Stimulated activated CD8-positive, alpha-beta memory T cell treated with anti-CD3 and anti-CD28 coated beads, Interleukin-2, amount 100 ng/mL, for 1 hour (primary cell): ENCODE measurements at places on chromosomes 6 and 20.
A peak's percentile ranks its signal among the peaks of the same experiment; 100 is the strongest.

GRCh38 chr20:32159766-32160221 lies 47.7 kb downstream of the PLAGL2 start:
- DNase-seq, result no peak

DNA sequence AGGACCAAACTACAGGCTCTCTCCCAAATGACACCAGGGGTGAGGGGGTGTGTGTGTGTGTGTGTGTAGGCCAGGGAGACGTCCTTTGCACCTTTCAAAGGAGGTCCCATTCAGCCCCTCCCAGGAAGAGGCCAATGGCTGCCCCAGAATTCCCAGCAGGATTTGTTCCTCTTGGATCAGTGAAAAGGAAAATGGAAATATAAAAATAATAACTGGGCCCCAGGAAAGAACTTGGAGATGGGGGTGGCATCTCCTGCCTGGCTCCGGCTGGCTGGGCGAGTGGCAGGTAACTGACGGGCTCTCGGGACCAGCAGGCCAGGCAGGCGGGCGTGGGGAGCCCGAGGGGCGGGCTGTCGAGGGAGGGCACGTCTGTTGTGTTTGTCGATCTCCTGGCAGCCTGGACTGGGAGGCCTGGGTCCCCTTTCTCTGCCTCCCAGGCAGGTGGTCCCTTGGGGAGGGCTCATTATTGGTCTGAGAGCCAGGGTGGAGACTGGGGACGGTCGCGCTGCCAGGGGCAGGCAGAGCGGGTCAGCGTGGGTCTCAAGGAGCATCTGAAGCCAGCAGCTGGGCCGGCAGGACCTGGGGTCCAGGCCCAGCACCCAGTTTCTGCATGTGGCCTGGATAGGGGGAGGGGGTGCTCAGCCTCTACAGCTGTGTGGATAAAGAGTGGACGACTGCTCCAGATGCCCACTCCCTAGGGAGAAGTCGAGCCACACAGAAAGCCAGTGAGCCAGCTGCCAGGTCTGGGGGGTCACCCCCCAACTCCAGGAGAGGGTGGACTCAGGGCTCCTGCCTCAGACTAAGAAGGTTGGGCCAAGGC lies 3.1 kb downstream of the NOL4L start:
- no peak for DNase-seq

DNA sequence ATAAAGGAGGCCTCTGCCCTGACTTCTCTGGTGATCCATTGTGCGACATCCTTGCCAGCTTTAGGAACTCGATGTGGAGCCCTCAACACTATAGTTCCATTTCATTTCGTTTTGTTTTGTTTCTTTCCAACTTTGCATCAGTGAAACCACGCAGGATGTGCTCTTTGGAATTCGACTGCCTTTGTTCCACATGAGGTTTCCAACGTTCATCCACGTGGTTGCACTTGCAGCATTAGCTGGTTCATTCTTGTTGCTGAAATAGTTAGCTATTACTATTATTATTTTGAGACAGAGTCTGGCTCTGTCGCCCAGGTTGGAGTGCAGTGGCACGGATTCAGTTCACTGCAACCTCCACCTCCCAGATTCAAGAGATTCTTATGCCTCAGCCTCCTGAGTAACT lies 61.3 kb upstream of the ZNFX1 start:
- no peak for DNase-seq

GRCh38 chr6:87146363-87146762 lies 9.0 kb upstream of the ZNF292 start:
- DNase-seq, result no peak

- DNase-seq, result no peak
These were observed 1334.5 kb upstream of the ADGRB3 start for GRCh38 chr6:67300430-67301040.

- no peak for DNase-seq
These were observed 37.8 kb upstream of the CD93 start for GRCh38 chr20:23123886-23124285.

GRCh38 chr6:8688821-8689220 lies 253.5 kb upstream of the SLC35B3 start:
- no peak for DNase-seq

DNA sequence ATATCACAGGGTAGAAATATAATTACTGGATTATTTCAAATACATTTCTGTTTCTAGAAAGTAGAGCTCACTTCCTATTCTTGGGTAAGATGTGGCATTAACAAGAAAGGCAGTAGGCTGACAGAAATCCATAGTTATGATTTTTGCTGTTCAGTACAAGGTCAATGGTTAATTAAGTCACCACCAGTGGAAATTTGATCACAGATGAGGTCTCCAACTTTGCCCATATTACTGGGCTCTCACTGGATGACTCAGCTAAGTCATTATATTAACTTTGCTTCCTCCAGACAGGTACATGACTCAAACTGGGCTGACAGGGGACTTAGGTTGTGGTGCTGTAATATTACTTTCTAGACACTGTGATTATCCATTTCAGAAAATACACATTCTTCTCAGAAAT lies 212.4 kb downstream of the GRIK2 start:
- DNase-seq, result no peak

DNA sequence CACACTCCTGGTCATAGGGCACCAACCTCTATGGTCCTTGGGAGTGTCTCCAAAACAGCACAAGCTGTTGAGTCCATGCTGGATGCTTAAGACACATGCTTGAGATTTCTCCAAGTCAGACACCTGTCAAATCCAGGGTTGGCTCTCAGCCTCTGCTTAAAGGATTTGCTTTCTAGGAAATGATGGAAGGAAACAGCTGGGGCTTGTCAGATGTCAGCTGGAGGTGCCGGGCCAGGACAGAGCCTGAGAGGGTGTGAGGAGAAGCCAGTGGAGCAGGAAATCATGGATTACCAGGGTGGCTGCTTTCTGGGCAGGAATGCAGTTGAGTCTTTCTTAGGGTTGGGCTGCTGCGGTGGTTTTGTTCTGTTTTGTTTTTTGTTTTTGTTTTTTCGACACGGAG lies 83.0 kb upstream of the FAM184A start:
- DNase-seq, result no peak

GRCh38 chr20:48019496-48019895 lies 234.2 kb upstream of the SULF2 start:
- no peak for DNase-seq

DNA sequence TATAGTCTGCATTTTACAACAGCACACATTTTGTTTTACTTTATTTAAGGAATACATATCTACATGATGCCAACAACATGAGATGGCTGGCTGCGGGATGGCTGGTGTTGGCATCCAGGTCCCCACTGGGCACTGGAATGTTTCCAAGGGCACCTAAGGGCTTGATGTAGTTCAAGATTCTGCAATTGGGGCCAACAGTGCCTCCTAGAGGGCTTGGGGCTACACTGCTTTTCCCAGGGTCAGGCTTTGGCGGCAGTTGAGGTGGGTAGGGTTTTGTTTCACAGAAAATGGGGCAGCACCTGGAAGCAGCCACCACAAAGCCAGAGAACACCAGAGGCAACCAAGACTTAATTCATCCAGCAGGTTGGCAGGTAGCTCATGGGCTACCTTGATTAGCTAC lies 202.2 kb upstream of the PRND start:
- DNase-seq, result no peak

GRCh38 chr20:10855778-10856177 lies 182.0 kb upstream of the JAG1 start:
- DNase-seq, result no peak

DNA sequence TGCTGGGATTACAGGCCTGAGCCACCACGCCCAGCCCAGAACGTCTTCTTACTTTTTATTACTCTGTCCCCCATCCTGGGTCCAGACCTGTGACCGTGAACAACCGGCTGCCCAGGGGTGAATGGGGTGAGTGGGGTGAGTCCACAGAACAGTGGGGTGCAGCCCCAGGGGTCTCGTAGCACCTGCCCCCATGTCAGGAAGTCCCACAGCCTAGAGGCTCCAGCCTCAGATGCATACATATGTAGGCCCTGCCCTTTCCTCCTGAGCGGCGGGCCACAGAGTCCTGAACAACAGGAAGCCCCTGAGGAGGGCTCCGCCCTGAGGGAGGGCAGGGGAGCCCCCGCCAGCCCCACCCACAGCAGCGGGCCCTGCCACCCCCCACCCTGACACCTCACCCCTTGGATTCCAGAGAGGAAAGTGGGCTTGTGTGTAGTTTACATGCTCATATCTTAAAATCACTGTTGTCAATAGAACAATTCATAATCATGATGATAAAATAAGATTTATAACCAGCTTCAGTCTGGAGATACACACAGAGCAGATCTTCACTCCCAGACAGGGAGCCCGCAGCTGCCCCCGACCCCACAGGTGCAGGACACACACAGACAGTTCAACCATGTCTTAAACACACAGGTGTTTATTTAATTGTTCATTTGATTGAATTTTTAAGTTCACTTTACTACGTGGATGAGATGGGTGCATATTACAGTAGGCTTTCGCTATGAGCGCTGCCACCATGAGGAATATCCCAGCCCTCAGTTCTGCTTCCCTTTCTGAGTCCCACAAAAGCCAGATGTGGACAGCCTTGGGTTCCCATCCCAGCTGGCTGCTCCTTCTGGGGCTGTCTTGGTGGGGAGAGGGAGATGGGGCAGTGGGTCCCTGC lies 12.4 kb upstream of the GMEB2 start:
- DNase-seq, result peak; percentile 56

- DNase-seq, result no peak
These were observed 52.6 kb upstream of the MC3R start for GRCh38 chr20:56195946-56196345.

- DNase-seq, result no peak
These were observed 35.2 kb downstream of the RAB22A start for GRCh38 chr20:58344741-58345140.

- DNase-seq, result no peak
These were observed 19.3 kb downstream of the RBCK1 start for GRCh38 chr20:427401-427800.

DNA sequence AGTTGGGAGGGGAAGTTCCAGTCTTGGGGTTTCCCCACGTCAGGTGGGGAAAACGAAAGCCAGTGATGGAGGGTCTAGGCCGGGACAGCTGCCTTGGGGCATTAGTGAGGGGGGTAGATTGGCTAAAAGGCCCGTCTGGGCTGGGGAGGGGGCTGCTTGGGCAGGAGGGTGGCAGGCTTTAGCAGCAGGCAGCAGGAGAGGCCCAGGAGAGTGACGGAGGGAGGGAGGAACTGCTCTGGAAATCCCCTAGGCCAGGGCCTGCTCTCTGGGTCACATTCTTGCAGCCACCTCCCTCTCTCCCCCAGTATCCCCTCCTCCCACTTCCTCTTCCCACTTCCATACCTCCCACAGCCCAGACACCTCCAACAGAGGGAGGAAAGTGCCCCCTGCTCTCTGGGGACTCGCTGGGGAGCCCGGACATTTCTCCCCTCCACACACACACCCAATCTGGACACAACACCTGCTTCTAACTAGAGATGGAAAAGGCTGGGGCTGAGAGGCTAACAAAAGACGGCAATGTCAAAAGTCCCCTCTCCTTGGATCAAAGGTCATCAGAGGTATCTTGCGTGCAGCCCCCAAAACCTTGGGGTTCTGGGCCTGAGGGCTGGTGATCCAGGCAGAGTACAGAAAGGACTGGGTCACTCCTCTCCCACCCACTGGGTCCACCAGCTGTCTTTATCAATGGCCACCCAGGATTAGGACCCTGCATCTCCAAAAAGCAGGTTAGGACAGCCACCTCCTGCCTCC lies 1.8 kb downstream of the NFKBIE start:
- DNase-seq, result no peak

DNA sequence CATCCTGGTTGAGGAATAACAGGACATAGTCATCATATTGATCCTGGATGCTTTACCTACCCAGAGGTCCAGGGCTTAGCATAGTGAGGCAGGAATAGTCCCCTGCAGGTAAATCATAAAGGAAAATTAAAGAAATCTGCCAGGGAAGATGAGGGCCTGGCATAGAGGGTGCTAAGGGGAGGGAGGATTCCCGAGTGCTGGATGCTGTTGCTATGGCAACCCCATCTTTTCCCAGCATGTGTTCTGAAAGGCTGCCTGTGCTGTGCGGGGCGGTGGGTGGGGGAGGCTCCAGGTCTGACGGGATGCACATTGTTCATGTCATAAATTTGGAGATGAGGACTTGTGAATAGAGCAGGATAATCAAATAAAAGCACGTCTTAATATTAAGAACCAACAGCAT lies 212.6 kb upstream of the PCSK2 start:
- DNase-seq, result no peak

GRCh38 chr6:56244089-56244488 lies 3.3 kb downstream of the COL21A1 start:
- DNase-seq, result no peak

DNA sequence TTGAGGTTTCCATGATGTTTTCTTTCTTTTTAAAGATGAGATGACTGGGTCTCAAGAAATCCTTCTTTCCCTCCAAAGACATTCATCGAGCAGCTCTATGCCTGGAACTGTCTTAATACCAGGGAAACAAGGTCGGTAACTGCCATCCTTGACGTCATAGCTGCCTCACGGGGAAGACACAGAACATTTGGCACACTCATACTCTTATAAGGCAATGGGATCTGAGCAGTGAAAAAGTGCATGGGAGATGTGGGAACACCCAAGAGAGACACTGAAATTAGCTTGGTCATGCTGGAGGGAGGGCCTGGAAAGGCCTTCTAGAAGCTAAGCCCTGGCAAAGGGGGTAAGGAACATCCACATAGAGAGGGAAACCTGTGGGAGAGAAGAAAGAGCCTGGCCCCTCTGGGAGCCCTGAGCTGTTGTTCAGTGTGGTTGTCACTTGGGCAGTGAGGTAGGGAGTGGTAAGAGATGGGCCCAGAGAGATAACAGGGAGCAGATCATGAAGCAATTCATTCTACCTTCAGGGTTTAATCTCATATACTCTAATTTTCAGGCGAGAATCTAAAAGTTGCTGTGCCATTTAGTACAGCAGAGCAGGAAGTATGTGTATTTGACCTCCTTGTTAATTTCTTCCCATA lies 30.8 kb downstream of the CLIC5 start:
- no peak for DNase-seq

- no peak for DNase-seq
These were observed 285.9 kb upstream of the THEMIS start for GRCh38 chr6:128186729-128187128.

DNA sequence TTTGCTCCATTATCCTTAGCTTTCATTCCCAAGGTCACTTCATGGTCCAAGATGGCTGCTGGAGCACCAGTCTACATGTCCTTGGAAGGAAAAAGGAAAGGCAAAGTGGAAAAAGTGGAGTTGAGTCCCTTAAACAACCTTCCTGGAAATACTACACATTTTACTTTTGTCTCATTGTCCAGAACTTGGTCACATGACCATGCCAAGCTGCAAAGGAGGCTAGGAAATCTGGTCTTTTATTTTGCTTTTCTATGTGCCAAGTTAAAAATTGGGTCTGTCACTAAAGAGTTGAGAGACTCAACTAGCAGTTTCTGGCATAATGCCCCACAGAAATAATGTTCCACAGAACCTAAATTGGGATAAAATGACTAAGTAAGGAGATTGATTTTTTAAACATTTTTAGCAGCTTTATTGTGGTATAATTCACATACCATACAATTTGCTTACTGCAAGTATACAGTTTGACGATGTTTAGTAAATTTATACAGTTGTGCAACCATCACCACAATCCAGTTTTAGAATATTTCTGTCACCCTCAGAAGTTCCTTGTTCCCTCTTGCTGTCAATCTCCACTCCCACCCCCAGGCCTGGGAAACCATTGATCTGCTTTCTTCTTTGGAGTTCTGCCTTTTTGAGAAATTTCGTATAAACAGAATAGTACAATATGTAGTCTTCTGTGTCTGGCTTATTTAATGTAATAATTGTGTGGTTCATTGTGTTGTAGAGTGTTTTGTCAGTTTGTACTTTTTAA lies 5.6 kb upstream of the CHD6 start:
- no peak for DNase-seq
